A673 (cell line): ENCODE measurements at places on chromosomes 6 and 20.

DNA sequence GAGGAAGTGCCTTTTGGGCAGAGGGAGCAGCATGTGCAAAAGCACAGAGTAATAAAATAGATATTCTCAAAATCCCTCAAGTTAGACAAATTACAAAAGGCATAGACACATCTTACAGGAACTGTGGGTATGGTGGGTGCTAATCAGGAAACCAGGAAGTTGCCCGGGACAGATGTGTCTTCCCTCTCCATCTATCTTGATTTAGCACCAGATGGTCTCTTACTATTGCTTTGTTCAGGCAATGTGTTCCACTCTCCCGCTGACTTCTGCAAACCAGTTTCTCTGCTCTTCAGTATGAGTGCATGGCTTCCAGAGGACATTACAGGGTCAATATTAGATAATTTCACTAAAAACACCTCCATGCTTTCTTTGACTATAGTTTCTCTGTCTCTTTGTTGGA, 13.2 kb downstream of the CITED2 start:
- DNase-seq: no peak

- no peak for DNase-seq
These were observed 1.5 kb upstream of the GOPC start for GRCh38 chr6:117603821-117604220.

DNA sequence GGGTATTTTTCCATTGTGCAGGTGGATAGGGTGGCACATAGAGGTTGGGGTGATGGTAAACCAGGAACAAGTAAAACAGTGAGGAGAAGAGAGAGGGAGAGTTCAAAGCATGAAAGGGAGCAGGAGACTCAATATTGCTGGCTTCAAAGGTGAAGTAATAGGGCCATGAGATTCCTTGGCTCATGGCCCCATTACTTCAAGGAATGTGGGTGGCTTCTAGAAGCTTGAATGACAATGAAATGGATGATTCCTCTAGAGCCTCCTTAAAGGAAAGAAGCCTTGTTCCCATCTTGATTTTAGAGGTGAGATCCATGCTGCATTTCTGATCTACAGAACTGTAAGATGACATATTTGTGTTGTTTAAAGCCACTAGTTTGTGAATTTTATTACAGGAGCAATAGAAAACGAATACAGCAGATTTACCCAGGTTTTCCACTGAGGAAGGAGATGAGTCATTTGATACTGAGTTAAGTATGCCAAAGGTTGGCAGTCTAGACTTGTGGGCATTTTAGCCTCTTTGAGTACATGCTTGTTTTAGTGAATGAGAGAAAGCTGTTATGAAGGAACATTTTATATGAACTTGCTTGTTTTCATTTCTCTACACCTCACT, 110.4 kb downstream of the PLCB4 start:
- no peak for DNase-seq

DNA sequence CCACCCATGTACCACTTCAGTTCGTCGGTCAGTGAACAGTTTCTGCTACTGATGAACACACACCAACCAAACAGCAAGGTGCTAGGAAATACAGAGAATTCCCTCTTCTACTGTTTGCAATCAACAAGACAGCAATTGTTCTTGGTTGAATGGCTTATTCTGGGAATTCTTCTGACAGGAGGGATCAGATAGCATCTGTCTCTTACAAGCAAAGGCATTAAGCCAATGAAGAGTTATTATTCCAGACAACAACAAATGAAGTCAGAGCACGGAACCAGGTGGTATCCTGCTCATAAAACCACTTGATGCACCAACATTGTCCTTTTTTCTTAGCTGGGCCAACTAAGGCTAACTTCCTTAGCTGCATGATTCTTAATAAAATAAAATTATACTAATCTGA, 37.8 kb downstream of the PTPRK start:
- DNase-seq: no peak

DNA sequence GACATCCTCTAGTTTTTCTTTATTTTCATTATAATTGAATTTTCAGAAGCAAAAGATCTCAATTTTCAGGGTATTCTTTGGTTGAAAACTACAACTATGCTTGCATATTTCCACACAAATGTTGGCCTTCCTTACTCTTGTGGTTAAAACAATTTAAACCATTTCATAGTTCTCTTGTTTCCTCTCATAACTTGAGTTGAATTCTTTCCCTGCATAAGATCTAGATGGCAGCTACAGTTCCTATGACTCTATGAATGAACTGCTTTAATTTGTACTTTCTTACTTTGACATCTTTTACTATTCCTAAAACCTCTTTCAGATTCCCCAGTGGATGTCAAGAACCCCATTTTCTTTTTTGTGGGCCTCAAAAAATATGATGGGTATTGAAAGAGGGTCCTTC, 564.5 kb downstream of the NKAIN2 start:
- DNase-seq: no peak

GRCh38 chr6:119294984-119295383, 54.6 kb downstream of the MAN1A1 start:
- no peak for DNase-seq

DNA sequence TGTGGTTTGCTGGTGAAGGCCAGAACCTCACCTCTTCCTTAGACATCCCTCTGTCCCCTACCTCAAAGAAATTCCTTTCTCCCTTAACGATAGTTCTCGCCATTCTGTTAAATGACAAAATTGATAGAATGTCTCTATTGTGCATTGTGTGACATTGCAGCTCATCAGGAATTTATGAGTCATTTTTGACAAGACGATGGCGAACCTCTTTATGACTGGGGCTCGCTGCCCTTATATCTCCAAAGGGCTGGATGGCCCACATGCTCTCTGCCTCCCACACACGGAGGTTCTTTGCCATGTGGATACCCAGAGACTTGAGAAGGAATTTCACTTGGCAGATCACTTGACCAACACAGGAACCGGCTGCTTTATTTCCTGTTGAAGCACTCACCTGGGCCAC, 66.8 kb upstream of the RPS6KA2 start:
- no peak for DNase-seq
